ENCODE measurements at places on chromosomes 16 and 17.

DNA sequence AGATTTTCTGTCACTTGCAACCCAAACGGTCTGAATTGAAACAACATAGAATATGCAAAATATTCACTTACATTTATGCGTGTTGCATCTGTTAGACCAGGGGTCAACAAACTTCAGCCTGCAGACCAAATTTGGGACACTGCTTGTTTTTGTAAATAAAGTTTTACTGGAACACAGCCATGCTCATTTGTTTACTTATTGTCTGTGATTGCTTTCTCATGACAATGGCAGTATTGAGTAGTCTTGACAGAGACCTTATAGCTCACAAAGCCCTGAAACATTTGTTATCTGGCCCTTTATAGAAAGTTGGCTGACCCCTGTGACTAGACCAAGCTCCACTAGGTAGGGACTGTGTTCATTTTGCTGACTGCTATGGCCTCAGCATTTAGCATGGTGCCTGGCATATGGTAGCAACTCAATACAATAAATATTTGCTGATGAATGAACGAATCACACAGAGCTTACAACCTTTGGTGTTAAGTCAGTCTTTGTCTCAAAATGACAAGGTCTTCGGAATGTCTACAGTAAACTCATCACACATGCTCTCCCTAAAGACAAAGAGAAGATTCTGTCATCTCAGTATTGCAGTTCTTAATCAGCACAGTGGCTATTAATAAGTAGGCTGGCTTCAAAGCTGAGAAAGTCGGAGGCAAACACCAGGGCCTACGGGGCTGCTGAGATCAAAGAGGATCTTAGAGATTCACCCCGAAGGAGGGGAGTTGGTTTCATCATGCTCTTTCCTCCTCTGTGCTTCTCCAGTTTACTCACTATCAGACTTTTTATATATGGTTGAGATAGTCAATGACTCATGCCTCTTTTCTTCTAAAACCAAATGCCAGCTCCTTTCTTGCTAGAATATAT is 95.2 kb upstream of the AXIN2 start:
- DNase-seq = peak; percentile 86

GRCh38 chr16:83932304-83932703 is 20.7 kb upstream of the OSGIN1 start:
- DNase-seq = no peak

DNA sequence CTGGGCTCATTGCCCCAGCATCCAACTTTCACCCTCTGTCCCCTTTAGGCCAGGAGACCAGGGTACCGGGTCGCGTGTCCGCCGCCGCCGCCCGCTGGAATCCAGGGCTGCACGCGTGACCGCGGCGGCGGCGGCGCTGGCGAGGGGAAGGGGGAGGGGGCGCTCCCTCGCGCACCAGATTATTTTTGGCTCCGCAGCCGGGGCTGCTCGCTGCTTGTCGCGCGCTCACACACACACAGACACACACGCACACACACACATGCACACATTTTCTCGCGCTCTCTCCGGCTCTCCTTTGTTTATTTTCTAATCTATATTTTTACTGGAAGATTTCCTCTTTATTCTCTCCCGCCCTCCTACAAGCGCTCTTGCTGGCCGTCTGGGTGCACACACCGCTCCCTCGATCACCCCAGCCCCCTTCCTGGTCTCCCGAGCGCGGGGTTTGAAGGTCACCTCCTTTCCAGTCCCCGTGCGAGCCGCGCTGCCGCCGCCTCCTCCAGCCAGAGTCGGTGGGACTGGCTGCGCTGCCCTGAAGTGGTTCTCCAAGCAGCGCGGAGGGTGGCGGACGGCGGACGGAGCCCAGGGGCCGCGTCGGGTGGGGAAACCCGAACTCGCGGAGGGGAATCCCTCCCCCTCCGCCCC is 921.4 kb upstream of the EEF2KMT start:
- no peak for DNase-seq

DNA sequence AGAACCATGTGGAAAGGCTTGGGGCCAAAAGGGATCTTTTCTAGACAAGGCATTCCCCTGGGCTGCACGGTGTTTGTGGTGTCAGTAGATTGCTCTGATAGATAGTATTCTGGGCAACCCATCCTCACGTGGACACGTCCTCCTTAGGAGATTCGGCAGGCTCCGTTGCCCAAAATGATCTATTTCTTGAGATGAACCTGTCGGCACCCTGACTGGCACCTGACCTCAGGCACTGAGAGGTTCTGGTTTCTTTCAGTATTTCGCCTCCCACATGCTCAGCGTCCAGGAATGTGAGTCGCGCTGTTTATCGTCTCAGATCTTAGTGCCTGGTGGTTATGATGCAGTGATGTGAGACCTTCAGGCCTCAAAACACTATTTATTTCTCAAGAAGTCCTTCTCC is 89.7 kb downstream of the MARCHF10 start:
- DNase-seq = peak; percentile 11

DNA sequence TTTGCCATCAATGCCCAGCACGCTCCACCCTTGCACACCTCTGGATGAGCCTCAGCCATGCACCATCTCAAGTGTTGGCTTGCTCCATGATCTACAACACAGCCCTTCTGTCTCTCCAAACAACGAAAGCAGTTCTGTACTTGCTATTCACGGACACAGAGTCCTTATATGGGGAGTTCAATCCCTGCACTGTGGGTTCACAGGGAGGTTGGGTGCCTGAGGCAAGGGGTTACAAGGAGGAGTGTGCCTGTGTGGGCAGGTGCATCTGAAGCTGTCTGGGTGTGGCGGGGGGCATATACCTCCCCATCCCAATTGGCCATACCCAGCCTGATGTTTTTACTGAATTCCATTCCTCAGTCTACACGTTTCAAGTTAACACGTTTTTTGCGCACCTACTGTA is 5.6 kb downstream of the RUNDC3A start:
- no peak for DNase-seq

DNA sequence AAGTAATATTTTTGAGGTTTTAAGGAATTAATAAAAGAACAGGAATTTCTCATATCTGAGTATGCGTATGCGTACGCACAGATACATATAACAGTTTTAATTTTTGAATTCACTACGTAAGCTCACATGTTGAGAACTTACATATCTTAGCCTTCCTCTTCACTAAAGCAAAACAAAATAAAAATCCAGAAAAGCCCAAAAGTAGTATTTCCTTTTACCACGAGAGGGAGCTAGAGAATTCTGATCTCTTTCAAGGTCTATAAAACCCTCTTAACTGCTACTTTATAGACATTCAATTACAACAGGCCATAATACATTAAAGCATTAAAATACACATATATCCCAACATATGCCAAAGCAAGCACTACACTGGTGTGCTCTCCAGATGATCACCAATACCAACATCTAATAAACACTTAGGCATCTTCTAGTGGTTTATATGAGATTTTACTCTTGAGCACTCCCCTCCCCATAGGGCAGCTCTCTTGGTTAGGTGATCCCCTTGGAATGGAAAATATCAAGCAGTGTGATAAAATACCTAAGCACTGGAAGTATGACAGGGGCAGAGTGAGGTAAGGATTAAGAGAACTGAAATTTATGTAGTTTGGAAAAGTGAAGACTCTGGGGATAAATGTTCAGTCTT is 94.0 kb downstream of the SKAP1 start:
- peak; percentile 67 for DNase-seq

Data from activated CD4-positive, alpha-beta T cell treated with anti-CD3 and anti-CD28 coated beads, Interleukin-2, Interleukin-6, amounts not matched to agents 100 ng/mL and 50 ng/mL, durations not matched to agents 16 hours and 8 hours (primary cell).